T-helper 2 cell treated with Interferon-gamma antibody and Interleukin-4, amounts not matched to agents 5 μg/mL and 100 μg/mL, for 36 hours (primary cell): ENCODE measurements at places on chromosomes 3 and 15.

DNA sequence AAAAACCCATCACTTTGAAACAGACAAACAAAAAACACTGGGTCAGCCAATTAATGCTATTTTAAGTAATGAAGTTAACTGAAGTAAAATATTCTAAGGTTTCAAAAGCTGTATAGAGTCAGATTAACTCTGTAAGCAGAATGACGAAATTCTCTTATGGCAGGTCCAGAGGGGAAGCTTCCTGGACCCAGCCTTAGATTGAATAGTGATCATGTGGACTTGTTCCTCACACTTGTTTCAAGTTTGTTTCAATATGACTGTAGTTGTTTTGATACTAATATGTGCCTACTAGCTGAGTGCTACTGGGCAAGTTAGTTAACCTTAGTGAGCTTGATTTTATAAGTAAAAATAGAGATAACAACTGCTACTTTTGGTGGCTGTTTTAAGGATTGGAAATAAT is 32.6 kb downstream of the PLS1 start:
- no peak for DNase-seq

DNA sequence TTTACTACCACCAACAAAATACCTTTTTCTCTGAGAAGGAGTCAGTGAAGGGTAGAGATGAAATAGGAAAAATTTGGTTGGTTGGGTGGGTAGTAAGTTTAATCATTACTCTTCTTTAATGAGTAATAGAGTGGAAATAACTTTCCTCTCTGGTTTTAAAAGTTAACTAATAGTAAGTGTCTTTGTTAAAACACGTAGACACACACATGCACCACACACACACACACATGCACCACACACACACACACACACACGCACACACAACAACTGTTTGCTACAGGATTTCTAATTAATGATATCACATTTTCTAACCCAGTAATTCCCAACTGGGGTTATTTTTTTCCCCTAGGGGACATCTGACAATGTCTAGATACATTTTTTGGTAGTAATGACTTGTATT is 84.1 kb downstream of the CHL1 start:
- DNase-seq: no peak

GRCh38 chr3:35641920-35642527 is 2.7 kb downstream of the ARPP21 start:
- no peak for DNase-seq

DNA sequence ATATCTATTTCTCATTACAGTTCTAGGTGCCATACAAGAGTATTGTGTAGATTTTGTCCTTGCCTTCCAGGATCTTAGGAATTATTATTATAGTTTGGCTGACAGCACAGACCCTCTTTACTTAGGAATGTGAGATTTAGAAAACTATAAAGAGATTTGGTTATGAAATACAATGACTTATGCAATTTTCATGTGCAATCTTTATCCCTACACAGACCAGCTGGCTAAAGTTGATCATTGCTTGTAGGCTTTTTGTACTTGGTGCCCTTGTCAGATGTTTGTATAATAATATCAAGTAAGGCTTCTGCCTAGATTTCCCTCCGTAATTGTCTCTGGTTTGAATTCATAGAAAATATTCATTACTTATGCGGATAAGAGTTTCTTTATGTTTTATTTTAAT is 174.5 kb upstream of the GAP43 start:
- no peak for DNase-seq

DNA sequence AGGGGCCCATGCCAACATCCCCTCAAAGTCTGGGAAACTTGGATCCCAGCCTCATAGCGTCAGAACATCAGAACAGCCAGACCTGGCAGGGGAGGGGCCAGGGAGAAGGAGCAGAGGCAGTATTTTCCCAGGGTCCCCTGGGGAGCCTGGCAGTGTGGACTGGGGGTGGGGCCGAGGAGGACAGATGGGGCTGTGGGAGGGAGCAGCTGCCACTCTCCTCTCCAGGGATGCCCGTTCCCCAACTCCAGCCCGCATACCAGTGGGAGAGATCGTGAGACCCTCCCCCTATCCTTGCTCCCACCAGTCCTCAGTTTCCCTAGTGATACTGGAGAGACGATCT is 6.5 kb upstream of the DNAJB8 start:
- DNase-seq: no peak

DNA sequence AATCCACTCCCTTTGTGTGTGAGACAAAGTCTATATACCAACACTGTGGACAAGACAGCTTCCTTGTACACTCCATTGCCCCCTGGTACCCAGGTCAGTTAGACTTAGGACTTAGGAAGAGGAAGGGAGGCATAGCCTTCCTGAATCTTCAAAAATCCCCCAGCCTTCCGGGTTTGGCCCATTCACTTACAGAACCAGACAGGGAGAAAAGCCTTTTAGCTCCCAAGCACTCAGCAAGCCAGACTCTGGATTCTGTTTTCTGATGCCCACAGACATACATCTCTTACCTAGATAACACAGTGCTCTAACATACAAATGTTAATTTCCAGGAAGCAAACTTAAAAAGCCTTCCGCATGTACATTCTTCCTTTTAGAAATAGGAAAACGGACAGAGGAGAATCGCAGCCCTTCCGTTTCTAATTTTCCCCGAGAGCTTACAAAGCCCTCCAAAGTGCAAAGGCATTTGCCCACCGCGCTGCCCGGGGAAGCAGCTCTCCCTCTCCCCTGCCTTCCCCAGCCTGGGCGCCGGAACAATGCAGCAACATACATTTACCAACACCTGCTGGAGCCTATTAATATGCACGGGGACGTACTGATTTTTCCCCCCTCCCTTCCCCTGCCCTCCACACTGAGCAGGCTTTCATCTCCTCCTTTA is 442.0 kb downstream of the MAGI1 start:
- DNase-seq: no peak

DNA sequence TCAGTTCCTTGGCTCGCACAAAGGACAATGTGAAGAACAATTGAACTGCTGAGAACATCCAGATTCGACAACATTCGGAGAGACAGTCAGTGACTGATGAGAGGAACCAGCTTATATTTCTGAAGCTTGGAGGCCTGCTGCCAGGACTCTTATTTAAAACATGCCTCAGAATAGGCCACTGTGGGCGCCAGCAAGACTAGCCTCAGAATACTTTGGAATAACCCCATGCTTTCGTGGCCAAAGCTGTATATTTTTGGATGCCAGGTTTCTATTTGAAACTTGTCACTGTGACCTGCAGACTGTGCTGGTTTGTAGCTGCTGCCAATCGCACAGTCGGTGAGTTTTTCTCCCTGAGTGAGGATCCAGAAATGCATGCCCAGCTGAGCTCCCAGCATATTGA is 129.9 kb upstream of the UBE3A start:
- DNase-seq: no peak

- DNase-seq: no peak
Observed at GRCh38 chr3:123082370-123083065, 15.7 kb downstream of the PDIA5 start.
